ENCODE measurements at places on chromosomes 2 and 18.

GRCh38 chr18:3279201-3280185, 17.6 kb downstream of the MYL12B start:
- no peak for DNase-seq

DNA sequence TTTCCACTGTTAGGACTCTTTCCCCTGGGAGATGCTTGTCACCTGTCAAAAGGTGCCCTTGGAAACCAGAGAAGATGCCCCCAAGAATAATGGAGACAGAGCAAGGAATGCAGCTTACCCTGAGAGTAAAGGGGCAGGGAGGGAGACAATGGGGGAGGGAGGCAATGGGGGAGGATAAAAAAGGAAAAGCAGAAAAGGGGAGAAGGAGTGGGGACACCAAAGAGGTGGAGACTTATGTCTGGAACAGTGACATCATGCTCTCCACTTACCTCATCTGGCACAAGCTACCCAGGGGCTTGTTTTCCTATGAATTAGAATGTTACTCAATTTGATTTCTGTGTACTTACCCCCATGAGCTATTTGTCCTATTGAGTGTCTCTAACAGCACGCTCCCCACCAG, 67.9 kb downstream of the MRO start:
- no peak for DNase-seq

- no peak for DNase-seq
Observed at GRCh38 chr18:28409811-28410210, 232.9 kb upstream of the CDH2 start.

GRCh38 chr2:3254442-3254941, 123.1 kb downstream of the EIPR1 start:
- DNase-seq = no peak

DNA sequence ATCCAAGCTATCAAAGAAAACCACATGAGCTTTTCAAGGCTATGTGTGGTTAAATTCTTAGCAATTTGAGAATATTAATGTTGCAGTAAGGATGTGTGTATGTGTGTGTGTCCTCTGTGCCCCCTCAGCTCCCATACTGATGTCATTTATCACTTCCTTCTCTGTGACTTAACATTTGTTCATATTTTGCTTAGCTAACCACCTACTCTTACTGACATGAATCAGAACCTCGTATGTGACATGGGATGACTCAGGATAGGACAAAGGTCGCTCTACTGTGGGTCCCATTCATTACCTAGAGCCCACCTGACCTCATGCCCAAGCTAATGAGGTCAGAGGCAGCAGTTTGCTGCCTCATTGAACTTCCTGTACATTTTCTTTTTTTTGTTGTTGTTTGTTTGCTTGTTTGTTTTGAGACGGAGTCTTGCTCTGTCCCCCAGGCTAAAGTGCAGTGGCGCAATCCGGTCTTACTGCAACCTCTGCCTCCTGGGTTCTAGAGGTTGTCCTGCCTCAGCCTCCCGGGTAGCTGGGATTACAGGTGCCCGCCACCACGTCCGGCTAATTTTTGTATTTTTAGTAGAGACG, 36.3 kb downstream of the MOGAT1 start:
- DNase-seq = peak; percentile 41

DNA sequence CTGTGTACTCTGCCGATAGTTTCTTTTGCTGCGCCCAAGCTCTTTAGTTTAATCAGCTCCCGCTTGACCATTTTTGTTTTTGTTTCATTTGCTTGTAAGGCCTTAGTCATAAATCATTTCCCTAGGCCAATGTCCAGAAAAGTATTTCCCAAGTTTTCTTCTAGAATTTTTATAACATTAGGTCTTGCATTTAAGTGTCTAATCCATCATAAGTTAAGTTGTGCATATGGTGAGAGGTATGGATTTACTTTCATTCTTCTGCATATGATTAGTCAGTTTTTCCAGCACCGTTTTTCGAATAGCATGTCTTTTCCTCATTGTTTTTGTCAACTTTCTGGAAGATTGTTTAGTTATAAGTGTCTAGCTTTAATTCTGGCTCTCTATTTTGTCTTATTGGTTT, 484.8 kb upstream of the CNTNAP5 start:
- no peak for DNase-seq

- no peak for DNase-seq
Observed at GRCh38 chr18:9927392-9928063, 13.7 kb downstream of the VAPA start.

- DNase-seq = no peak
Observed at GRCh38 chr2:24105816-24106215, 17.3 kb downstream of the PFN4 start.

GRCh38 chr2:189763908-189764661, 1.5 kb upstream of the OSGEPL1 start:
- DNase-seq = no peak

- no peak for DNase-seq
Observed at GRCh38 chr18:50306944-50307343, 19.5 kb upstream of the CXXC1 start.

DNA sequence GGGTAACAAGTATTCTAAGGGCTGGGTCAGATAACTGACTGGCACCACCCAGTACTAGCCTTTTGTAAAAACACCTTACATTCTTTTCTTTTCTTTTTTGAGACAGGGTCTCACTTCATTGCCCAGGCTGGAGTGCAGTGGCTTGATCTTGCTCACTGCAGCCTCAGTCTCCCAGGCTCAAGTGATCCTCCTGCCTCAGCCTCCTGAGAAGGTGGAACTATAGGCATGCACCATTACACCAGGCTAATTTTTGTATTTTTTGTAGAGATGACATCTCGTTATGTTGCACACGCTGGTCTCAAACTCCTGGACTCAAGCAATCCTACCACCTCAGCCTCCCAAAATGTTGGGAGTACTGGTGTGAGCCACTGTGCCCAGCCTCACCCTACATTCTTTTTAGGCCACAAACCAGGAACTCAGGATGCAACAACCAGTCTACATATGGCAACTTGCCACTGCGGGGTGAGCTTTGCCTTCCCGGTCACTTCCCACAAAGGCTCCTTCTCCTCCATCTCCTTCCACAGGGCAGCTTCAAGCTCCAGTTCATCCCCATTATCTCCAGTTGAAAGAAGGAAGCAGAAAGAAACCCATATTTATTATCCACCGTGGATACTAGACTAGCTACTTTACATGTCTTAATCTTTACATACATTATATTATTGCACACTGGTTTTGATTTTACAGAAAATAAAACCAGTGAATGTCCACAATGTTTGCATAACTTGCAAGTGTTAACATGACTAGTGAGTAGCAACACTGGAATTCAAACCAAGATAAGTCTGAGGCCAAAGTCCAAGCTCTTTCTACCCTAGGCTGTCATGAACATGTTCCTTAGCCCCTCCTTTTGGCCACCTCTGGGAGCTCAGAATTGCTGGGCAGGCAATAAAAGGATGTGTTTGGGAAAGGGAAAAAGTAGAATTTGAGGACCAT, 23.7 kb upstream of the AP1S3 start:
- peak; percentile 41 for DNase-seq

DNA sequence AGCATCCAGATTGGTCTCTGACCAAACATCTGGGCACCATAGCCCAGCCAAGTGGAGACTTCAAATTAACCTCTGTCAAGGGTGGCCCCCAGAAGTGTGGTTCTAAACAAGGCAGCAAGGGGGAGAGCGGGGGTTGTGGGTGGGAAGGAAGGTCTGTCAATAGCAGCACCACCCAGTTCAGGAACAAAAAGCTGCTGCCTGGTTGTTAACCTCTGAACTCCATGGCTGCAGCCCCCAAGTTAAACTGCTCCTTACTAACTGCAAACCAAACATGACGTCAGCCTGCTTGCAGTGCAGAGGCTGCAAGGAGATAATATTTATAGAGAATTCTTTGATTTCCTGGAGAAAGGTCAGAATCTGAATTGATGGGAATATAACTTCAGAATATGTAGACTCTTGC, 76.5 kb downstream of the ARL4C start:
- DNase-seq = no peak

- no peak for DNase-seq
Observed at GRCh38 chr18:48952287-48953103, 1.7 kb upstream of the SMAD7 start.

DNA sequence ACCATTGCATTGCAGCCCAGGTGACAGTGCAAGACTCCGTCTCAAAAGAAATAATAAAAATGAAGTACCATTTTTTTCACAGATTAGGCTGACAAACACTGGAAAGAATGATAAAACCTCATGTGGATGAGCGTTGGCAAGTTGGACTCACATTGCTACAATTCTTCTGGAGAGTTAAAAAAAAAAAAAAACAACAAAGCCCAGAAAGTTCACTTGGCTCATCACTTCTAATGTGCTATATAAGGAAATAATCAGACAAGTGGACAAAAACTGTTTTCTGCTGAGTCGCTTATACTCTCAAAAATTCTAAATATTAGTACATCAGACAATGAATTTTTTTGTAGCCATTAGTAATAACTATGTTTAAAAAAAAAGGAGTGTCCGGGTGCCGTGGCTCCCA, 38.4 kb downstream of the PKP4 start:
- peak; percentile 67 for DNase-seq

GRCh38 chr18:54679318-54680149, 88.5 kb downstream of the DYNAP start:
- peak; percentile 62 for DNase-seq

GRCh38 chr2:217269701-217270484, 410.0 kb upstream of the TNP1 start:
- no peak for DNase-seq

GRCh38 chr2:104043864-104044263, 810.1 kb upstream of the POU3F3 start:
- no peak for DNase-seq

DNA sequence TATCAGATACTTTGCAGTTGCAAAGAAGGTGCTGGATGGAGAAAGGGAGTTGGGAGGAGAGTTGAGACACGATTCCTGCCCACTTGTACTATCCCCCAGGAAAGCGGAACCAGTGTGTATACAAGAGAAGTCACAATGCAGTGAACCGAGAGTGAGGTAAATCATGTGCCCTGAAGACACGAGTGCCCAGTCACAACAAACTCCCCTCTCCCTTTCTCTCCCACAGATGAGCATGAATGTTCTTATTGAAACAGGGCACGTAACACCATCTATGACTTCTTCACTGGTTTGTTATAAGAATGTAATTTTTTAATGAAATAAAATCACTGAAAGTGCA, 155.7 kb downstream of the IRS1 start:
- DNase-seq = no peak

GRCh38 chr18:47528343-47528742, 276.9 kb upstream of the SKOR2 start:
- DNase-seq = no peak

GRCh38 chr2:172667581-172668325, 67.9 kb upstream of the RAPGEF4 start:
- DNase-seq = no peak

- DNase-seq = no peak
Observed at GRCh38 chr18:8643326-8643878, 34.2 kb downstream of the RAB12 start.

DNA sequence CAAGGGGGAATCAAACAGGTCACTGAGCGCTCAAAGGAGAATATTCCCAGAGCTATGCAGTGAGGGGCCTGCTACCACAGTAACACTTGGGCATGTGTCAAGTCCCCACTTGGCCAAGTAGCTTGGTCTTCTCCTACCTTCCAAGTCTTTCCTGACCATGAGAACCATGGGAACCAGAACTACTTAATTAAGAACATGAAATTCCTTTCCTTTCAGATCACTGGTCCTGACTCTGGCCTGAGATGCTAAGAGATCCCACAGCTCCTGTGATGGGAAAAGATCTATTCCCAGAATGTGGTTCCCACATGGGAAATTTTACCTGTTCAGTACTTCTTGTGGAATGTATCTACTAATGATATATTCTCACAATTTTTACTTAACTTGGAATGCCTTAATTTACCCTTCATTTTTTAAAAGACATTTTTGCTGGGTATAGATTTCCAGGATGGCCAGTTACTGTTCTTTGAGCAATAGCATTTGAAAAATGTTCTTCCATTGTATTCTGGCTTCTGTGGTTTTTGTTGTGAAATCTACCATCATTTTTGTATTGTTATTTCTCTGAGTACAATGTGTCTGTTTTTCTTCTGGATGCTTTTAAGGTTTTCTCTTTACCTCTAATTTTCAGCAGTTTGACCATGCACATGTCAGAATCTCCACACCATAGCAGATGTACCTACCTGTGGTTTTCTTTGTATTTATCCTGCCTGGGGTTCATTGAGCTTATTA, 37.9 kb downstream of the KCNIP3 start:
- DNase-seq = no peak

DNA sequence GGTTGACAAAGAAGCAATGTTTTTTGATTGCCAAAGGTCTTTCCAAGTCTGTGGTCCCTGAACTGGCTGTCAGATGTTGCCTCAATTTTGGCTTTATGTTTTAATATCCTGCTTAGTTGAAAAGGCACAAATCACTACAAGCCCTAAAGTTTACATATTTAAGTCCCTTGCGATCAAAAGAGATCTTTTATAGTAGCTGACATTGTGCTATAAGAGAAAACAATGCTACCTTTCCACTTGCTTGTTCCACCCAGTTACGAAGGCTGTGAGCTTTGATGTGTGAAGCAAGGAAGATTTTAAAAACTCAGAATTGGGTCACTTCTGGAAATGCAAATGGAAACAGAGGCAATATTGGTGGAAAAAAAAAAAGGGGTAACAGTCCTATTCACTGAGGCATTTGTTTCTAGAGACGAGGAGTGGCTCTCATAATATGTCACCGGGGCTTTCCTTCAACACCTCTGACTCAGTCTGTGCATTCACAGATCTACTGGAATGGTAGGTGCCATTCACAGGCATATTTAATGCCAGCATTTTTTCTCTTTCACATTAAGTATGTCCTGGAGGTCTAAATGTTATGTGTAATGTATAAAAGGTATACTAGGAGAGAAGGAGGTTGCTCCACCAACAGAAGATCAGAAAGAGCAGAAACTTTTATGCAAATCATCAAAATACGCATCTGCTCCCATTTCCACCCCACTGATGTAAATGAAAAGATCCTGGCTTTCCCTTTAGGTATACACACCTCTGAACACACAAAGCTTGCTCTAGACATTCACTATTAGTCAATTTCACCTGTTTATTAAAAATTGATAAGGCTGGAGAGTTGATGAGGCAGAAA, 91.8 kb downstream of the TGIF1 start:
- DNase-seq = no peak

DNA sequence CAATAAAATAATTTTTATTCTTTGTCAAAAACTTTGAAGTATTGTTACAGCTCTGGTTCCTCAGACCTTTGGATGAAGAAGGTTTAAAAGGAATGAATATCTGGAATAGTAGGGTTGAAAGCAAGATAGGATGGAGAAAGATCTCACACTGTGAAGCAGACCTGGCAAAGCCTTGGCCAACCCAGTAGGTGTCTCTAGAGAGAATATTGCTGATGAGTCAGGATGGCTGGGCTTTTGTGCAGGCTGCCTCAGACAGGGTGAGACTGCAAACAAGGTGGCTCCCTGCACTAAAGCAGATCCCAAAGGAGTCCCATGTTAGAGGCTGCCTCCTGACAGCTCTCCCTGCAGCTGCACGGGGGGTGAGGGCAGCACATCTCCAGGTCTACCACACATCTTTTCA, 226.0 kb upstream of the ITGA4 start:
- DNase-seq = no peak

GRCh38 chr18:67455890-67456501, 60.5 kb downstream of the DSEL start:
- DNase-seq = no peak
